ENCODE measurements at places on chromosomes 7 and 10. TPM values are rescaled to one million over a fixed set of nuclear protein-coding genes. Genes with fewer than 3 reads are reported as not detected.

The CACNA2D1 gene
- total RNA-seq, result 14.2 TPM

The EMX2 gene
- not detected for total RNA-seq

The SPDYE16 gene
- total RNA-seq, result 1.2 TPM

The PCLO gene
- 5.6 TPM for total RNA-seq

The AMPH gene
- 0.72 TPM for total RNA-seq

The RSPH10B gene
- 4.6 TPM for total RNA-seq

The OGDHL gene
- total RNA-seq, result 0.30 TPM

The OPN1SW gene
- not detected for total RNA-seq

The NUTM2A gene
- total RNA-seq, result 5.2 TPM

The PLPP4 gene
- 0.54 TPM for total RNA-seq

The GLI3 gene
- 10.8 TPM for total RNA-seq

The PIP gene
- not detected for total RNA-seq

The GIMAP4 gene
- total RNA-seq, result 78.9 TPM

The FFAR4 gene
- total RNA-seq, result 6.8 TPM

The ACHE gene
- 1.3 TPM for total RNA-seq

The ASAH2 gene
- 0.11 TPM for total RNA-seq

The TMEM176B gene
- 24.0 TPM for total RNA-seq
